ENCODE measurements at places on chromosomes 5 and 9.

- no peak for DNase-seq
These were observed 2.4 kb downstream of the ZNF483 start for GRCh38 chr9:111527347-111527746.

DNA sequence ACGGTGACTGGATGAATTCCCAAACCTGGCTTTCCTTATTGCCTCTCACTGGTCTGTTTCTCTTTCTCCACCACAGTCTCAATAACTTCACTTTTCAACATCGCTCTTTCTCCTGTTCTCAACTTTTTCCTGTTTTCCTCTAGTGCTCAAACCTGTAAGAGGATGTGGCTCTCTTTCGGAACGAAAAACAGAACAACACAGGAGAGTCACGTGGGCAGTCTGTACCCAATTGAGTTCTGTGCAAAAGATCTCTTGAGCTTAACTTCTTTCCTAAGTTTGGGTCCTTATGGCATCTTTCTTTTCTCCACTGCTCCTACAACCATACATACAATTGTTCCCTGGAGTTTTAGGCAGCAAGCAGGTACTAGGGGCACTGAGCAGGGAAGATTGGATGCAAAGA, 8.9 kb downstream of the HAVCR1 start:
- no peak for DNase-seq

GRCh38 chr9:134224567-134225093, 60.3 kb upstream of the RNU6ATAC start:
- DNase-seq, result no peak

DNA sequence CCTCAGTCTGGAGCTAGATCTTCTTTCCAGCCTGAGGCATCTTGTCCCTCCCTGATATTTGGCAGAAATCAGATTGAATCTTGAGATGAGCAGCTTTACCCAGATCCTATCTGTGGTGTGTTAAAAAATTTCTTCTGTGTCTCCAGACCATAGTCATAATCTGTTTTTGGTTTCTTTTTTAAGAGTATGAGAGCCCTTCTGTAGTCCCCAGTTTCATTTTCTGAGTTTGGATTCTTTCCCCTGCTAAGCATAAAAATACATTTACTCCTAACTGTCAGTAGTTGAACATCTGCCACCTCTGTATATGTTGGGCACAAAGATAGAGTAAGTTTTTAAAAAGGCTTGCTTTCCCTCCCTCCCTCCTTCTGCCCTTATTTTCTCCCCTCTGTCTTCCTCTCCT, 137.7 kb downstream of the CNTLN start:
- no peak for DNase-seq

DNA sequence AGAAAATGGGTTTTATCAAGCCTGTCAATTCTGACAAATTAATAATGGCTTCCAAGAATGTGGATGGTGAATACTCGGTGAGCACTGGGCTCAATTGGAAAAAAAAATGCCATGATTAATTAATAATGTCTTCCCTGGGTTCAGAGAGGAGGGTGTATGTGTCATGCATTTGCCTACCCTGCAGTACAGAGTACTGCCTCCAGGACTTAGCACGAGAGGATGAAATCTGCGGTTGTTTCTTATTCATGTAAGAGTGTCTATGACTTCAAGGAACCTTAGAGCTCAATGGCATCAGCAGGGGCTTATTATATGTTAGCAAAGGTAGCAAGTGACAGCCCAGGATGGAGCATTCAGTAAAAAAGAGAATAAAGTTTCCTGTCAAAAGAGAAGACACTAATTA, 132.7 kb downstream of the GRIA1 start:
- no peak for DNase-seq

GRCh38 chr5:156147944-156148285, 179.0 kb upstream of the SGCD start:
- no peak for DNase-seq

GRCh38 chr5:10903786-10904560, 142.9 kb upstream of the DAP start:
- no peak for DNase-seq

DNA sequence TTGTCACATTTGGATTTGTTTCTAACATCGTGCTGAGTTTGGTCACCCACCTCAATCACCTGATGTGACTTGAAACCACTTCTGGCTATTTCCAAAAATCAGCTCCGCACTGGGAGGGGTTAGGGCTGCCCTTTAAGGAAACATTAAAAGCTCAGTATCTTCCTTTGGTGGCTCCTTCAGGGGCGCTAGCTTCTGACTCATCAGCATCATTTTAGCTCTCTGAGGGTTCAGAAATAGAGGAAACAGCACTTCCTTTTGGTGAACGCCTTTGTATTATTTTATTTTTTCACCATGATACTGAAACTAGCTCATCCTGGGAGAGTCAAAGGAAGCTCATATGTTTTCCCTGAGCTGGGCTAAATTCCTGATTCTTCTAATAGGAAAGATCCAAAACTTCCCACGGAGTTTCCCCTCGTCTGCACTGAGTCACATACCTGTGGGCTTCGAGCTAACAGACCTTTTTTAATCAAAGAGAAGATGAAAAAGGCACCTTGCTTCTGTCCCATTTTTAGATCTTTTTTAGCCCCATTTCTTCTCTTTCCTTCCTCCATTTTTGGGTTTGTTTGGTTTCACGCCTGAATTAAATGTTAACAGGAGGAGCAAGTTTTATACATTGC, 48.2 kb downstream of the ROPN1L start:
- no peak for DNase-seq

DNA sequence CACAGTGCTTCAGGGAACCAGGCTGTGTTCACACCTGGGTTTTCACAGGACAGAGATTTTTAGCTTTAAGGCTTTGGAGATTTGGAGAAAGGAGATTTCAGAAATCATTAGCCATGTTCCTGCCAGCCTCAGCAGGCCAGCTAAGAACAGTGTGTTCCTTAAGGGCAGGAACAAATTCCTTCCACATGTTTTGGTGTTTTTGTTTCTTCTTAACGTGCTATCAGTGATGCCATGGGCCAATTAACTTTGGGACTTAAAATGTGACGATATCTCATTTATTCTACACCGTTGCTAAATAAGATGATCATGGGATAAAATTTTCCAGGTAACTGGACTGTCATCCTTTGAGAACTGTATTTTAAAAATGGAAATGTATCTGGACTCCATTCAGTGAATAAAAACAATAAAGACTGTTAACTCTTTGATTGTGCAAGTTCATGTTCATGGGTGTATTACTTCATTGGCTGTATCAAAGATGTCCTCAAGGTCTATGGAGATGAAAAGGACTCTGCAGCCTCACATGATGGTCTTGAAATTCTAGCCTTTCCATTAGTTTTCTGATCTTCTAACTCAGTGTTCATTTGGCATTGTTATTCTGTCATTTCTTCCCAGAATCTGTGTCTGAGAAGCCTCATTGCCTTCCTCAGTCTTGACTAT, 72.3 kb downstream of the ZNF366 start:
- DNase-seq, result no peak

DNA sequence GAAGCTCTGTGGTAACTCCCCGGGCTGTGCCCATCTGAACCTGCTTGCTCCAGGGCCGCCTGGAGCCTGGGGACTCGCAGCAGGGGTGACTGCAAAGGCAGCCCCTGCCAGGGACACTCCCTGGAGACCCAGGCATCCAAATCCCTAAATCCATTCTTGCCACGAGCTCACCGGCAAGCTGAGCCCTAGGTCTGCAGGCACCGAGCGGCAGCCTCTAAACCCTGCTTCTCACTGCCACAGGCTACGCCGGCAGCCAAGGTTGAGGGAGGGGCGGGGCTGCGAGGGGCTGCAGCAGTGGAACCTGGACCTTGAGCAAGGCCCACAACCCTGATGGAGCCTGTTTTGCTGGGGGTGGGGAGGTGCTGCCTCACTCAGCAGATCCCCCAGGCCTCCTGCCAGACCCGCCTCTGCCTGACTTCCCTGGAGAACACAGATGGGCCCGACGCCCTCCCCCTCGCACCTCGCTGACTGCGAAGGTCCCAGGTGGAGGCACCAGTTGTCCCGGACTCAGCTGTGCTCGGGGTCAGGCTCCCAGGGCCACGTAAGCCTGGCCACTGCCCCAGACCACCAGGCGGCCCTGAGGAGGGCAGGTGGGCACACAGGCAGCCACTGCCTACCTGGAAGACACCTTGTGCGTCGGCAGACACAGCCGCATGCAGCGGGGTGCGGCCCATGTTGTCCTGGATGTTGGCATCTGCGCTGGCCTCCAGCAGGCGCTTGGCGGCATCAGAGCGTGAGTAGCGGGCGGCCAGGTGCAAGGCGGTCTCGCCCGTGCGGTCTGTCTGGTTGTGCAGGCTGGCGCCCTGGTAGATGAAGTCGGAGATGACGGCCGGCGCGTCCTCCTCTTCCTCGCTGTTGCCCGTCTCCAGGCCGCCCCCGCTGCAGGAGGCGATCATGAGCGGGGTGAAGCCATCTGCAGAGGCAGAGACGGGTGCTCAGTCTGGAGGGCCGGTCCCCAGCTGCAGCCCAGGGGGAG, 17.4 kb upstream of the SEC16A start:
- no peak for DNase-seq

- DNase-seq, result peak; percentile 78
These were observed 1.3 kb upstream of the PHPT1 start for GRCh38 chr9:136847826-136848392.

GRCh38 chr9:33446946-33447798, at the start of gene AQP3:
Gene AQP3, minus strand, starts transcription at chr9:33447593. Its CDS starts 63 bp downstream, at chr9:33447530.
- peak; percentile 57 for DNase-seq

GRCh38 chr9:123551734-123552133, 195.7 kb downstream of the CRB2 start:
- no peak for DNase-seq

GRCh38 chr5:93717162-93717561, 24.2 kb downstream of the POU5F2 start:
- no peak for DNase-seq

DNA sequence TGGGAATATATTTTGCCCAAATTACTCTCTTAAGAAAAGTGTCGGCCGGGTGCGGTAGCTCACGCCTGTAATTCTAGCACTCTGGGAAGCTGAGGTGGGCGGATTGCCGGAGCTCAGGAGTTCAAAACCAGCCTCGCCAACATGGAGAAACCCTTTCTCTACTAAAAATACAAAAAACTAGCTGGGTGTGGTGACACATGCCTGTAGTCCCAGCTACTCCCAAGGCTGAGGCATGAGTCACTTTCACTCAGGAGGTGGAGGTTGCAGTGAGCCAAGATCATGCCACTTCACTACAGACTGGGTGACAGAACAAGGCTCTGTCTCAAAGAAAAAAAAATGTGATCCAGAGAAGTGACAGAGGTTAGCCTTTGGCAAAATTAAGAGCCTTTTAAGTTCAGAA, 26.4 kb upstream of the TMEM171 start:
- DNase-seq, result no peak

DNA sequence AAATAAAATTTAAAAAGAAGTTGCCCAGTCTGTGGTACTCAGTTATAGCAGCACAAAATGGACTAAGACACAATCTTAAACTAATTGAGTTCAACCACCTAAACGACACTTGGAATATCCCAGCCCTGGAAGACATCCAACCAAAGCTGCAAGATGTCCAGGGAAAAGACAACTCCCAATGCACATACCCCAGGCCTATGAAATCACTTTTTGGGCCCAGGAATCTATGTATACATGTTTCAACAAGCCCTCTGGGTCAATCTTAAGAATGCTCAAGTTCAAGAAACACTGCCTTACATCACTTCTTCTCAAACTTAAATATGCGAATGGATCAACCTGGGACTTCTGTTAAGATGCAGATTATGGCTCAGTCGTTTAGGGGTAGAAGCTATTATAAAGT, 148.6 kb downstream of the ELAVL2 start:
- DNase-seq, result no peak

- DNase-seq, result no peak
These were observed 4.9 kb downstream of the TRAF1 start for GRCh38 chr9:120921661-120922181.

DNA sequence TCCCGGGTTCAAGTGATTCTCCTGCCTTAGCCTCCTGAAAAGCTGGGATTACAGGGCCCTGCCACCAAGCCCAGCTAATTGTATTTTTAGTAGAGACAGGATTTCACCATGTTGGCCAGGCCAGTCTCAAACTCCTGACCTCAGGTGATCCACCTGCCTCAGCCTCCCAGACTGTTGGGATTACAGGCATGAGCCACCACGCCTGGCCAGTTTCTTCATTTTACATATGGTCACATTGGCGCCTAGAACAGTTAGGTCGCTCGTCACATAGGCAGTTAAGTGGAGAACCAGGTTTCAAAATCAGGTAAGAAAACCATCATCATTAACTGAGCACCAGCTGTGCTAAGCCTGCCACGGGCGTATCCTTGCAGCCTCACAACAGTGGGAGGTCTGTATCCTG, 36.1 kb downstream of the OLFML2A start:
- DNase-seq, result no peak

DNA sequence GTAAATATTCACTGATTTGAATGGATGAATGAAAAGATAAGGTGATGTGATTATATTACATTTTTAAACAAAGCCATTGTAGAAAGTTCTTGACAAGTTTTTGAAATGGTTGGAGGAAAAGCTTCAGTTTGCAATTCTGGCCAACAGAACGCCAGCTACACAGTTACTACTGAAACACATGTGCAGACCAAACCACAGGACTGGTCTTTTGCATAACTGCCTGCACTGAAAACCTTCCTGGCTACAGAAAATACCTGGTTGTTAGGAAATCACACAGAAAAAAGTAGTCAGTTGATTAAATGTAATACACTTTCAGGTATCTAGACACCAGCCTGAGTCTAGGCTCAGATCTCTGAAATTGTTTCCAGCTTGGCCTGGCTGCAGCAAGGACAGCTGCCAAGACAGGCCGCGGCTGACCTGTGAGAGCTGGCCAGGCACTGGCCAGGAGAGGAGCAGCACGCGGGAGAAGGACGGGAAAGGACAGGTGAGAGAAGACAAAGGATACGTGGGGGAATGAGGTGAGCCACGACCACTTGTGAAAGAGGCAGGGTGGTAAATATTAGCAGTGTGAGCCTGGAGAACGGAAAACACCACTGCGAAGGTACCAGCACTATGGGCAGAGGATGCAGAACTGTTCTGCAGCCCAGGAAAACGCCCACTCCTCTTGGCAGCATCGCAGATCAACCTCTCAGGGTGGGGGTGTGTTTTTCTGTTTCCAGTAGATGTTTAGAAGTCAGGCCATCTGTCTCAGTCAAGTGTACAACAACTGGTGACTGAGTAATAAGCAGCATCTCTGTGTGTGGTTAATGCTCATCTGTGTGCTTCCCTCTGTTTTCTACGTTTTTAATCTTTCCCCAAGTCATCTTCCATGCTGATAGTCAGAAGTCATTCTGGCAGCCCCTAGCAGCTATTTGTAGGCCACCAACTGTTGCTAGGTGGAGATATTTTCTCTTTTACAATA, 137.4 kb downstream of the SCAMP1 start:
- no peak for DNase-seq

GRCh38 chr9:38025166-38025565, 43.9 kb downstream of the SHB start:
- DNase-seq, result no peak

DNA sequence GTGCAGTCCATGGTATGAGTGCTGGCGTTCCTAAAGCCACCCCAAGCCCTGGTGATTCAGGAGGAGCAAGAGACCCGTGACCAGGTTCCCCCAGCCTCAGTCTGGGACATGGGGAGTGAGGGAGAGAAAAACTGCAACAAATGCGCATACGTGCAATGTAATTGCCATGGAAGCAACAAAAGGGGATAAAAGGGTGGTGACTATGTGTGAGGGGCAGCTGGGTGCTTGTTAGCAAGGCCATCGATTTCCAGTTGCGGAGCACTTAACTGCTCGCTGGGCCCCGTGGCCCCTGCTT, 709 bp upstream of the SH3PXD2B start:
- DNase-seq, result no peak

GRCh38 chr5:71623221-71623794, 36.2 kb downstream of the MCCC2 start:
- DNase-seq, result no peak

GRCh38 chr5:11214864-11215644, 454.0 kb upstream of the DAP start:
- no peak for DNase-seq

Measured in stimulated activated CD8-positive, alpha-beta memory T cell treated with anti-CD3 and anti-CD28 coated beads, Interleukin-15, amount 100 ng/mL, for 48 hours (primary cell).